Testis (tissue), 5 donors: ENCODE measurements at places on chromosomes 16 and 17. TPM values are rescaled to one million over a fixed set of nuclear protein-coding genes. Genes with fewer than 3 reads are reported as not detected.

The SOX8 gene
- 19.6 TPM for total RNA-seq

The VTN gene
- 57.9 TPM for total RNA-seq

- no peaks in the 10 kb centered on the region for H3K27me3 ChIP-seq
- peak; percentile 47 for DNase-seq
- no peaks in the 10 kb centered on the region for H3K36me3 ChIP-seq
- no peak overlapping the region for H3K27ac ChIP-seq
- no peak overlapping the region for H3K4me3 ChIP-seq
Observed at GRCh38 chr17:18141210-18141803, 32.8 kb downstream of the MYO15A start.

- H3K27ac ChIP-seq, result no peak overlapping the region
- no peak overlapping the region for H3K4me3 ChIP-seq
- H3K36me3 ChIP-seq, result no peaks in the 10 kb centered on the region
- no peaks in the 10 kb centered on the region for H3K4me1 ChIP-seq
- no peak for DNase-seq
Observed at GRCh38 chr16:86291491-86291890, 218.8 kb upstream of the FOXF1 start.

GRCh38 chr17:65079489-65079900 lies 23.0 kb upstream of the GNA13 start:
- H3K4me3 ChIP-seq, result no peak overlapping the region
- no peaks in the 10 kb centered on the region for H3K27me3 ChIP-seq
- no peak overlapping the region for H3K27ac ChIP-seq
- H3K4me1 ChIP-seq, result peaks cover 11% of the 10 kb centered on the region
- no peak for DNase-seq
